Kidney epithelial cell (primary cell): ENCODE measurements at places on chromosomes 4 and X. TPM values are rescaled to one million over a fixed set of nuclear protein-coding genes. Genes with fewer than 3 reads are reported as not detected.

The TMEM154 gene
- total RNA-seq = 18.2 and 20.8 TPM in 2 replicates

The DOCK11 gene
- total RNA-seq = 10.9 and 11.1 TPM in 2 replicates

The BANK1 gene
- total RNA-seq = 0.96 and 1.8 TPM in 2 replicates

The PRDM5 gene
- total RNA-seq = 7.1 and 7.3 TPM in 2 replicates

The TRAPPC2 gene
- total RNA-seq = 19.7 and 20.1 TPM in 2 replicates

The SLC49A3 gene
- total RNA-seq = 3.4 and 3.7 TPM in 2 replicates

The CENPI gene
- 1.8 and 2.6 TPM in 2 replicates for total RNA-seq

The MAGEC3 gene
- not detected in 2 replicates for total RNA-seq
